Kidney (tissue), 22 donors: ENCODE measurements at places on chromosomes 6 and 20.

GRCh38 chr20:44733341-44734069, 12.2 kb upstream of the KCNK15 start:
- H3K27ac ChIP-seq, result no peak overlapping the region
- H3K4me1 ChIP-seq, result peaks cover 3% of the 10 kb centered on the region
- H3K36me3 ChIP-seq, result no peaks in the 10 kb centered on the region
- no peaks in the 10 kb centered on the region for H3K27me3 ChIP-seq
- DNase-seq, result peak; percentile 69

GRCh38 chr6:11126876-11127275, 15.4 kb upstream of the ERVFRD-1 start:
- no peaks in the 10 kb centered on the region for H3K27me3 ChIP-seq
- H3K36me3 ChIP-seq, result no peaks in the 10 kb centered on the region
- H3K4me3 ChIP-seq, result no peak overlapping the region
- no peak for DNase-seq
- H3K4me1 ChIP-seq, result no peaks in the 10 kb centered on the region

DNA sequence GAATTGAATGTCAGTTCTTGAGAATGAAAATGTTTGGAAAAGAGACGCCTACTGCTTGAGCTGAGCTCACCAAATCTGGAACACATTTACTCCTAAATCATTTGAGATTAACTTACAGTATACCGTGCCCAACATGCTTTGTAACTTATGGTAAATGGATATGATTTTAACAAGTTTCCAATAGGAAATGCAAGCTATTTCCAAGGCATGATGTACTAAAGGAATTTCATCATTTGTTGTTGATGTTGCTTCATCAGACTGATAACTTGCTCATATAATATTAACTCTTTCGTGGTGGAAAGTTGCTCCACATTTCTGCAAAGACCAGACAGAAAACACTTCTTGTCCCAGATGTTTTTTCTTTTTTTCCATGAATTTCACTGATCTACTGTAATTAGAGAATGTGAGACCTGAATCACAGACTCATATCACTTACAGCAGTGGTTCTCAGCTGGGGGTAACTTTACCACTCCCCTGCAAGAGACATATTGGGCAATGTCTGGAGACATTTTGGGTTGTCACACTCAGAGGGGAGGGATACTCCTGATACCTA, 116.6 kb upstream of the TRAF3IP2 start:
- H3K4me3 ChIP-seq, result no peak overlapping the region
- no peaks in the 10 kb centered on the region for H3K27me3 ChIP-seq
- H3K36me3 ChIP-seq, result no peaks in the 10 kb centered on the region

DNA sequence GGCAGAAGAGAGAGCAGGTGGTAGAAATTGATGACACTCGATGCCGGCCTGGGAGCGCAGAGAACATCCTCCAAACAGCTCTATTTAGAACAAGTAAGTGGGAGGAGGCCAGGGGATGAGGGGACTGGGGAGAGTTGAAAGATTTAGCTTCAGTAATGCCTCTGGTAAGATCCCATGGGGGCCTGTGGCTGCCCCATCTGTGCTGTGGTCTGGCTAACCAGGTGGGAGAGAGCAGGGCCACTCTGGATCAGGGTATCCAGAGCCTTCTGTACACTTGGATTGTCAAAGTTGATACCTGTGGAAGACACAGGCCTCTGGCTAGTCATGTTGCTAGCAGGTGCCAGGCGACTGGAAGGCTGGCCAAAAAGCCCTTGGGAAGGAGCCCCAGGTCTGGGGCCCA, 27.6 kb downstream of the NCOA5 start:
- no peak for DNase-seq
- H3K36me3 ChIP-seq, result peaks cover 27% of the 10 kb centered on the region
- H3K27ac ChIP-seq, result no peak overlapping the region
- H3K4me3 ChIP-seq, result no peak overlapping the region

GRCh38 chr20:10537850-10538480, 102.9 kb downstream of the SLX4IP start:
- DNase-seq, result no peak
- H3K4me1 ChIP-seq, result no peaks in the 10 kb centered on the region
- H3K36me3 ChIP-seq, result no peaks in the 10 kb centered on the region
- H3K27me3 ChIP-seq, result no peaks in the 10 kb centered on the region
- no peak overlapping the region for H3K4me3 ChIP-seq

GRCh38 chr6:154732538-154733182, 556 bp upstream of the SCAF8 start:
- H3K4me1 ChIP-seq, result peaks cover 6% of the 10 kb centered on the region
- H3K36me3 ChIP-seq, result no peaks in the 10 kb centered on the region
- peak overlapping the region; percentile 100 for H3K27ac ChIP-seq
- H3K27me3 ChIP-seq, result no peaks in the 10 kb centered on the region
- no peak for DNase-seq

DNA sequence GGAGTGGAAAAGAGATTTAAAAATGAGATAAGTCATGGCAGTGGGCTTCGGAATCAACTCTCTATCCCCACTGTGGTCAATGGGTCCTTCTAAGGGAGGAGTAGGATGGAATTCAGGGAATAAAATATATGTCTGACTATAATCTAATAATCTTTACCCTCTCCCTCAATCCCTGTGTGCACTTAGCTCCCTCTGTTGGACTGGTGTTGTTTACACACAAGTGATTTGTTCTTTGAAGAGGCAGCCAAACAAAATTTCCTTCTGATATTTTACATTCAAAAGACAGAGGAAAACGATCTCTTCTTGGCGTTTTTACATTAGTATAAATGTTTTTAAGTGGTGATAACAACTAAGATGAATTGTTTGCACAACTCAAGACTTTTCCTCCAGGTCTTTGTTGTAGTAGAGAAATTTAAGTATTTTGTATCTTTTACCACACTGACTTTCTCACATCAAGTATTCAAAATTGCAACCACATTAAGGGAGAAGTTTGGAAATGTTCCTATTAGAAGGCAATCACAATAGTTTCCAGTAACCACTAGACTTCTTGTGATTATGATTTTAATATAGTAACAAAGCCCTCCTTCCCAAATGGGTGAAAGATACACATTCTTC, 317.8 kb downstream of the CENPW start:
- DNase-seq, result no peak
- H3K36me3 ChIP-seq, result no peaks in the 10 kb centered on the region
- H3K4me3 ChIP-seq, result no peak overlapping the region
- no peaks in the 10 kb centered on the region for H3K27me3 ChIP-seq
- no peaks in the 10 kb centered on the region for H3K4me1 ChIP-seq
- no peak overlapping the region for H3K27ac ChIP-seq

DNA sequence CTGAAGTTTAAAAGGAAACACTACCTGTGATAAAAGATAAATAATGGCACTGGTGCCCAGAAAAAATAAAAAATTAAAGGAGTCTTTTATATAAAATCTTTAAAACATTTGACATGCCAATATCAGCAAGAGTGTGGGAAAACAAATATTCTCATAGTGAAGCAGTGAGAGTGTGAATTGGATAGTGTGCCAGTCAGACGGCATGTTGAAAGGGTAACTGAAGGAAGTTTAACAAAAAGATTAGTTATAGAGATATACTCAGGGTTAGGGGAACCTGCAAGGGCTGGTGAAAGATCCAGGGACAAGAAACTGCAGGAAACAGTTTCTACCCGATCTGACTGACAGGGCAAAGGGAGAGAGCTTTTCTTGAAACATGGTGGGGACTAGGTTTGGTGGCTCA, 22.2 kb upstream of the GMNN start:
- no peaks in the 10 kb centered on the region for H3K27me3 ChIP-seq
- H3K36me3 ChIP-seq, result no peaks in the 10 kb centered on the region
- no peak overlapping the region for H3K4me3 ChIP-seq
- no peaks in the 10 kb centered on the region for H3K4me1 ChIP-seq
- no peak overlapping the region for H3K27ac ChIP-seq

DNA sequence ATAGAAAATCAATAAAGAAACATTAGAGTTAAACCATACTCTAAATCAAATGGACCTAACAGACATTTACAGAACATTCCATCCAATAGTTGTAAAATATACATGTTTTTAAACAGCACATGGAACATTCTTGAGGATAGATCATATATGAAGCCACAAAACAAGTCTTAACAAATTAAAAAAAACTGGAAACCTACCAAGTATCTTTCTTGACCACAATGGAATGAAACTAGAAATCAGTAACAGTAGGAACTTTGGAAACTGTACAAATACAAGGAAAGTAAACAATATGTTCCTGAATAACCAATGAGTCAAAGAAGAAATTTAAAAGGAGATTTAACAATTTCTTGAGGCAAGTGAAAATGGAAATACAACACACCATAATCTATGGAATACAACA, 91.2 kb upstream of the GLP1R start:
- no peak overlapping the region for H3K27ac ChIP-seq
- no peak overlapping the region for H3K4me3 ChIP-seq
- no peaks in the 10 kb centered on the region for H3K36me3 ChIP-seq
- H3K4me1 ChIP-seq, result no peaks in the 10 kb centered on the region
- no peak for DNase-seq
- H3K27me3 ChIP-seq, result no peaks in the 10 kb centered on the region

DNA sequence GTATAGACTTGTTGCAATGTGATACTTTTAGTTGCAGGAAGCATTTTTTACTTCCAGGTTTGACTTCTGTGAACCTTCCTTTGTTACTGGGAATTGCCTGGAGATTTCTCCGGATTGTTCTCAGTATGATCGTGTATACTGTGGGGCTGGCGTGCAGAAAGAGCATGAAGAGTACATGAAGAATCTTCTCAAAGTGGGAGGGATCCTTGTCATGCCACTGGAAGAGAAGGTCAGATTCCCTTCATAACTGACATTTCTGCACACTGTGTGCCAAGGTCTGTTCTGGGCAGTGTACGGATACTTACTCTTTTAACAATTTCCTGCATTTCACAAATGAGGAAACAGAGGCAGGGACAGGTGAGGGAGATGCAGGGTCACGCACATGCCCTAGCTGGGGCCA, 9.7 kb downstream of the PCMTD2 start:
- peaks cover 12% of the 10 kb centered on the region for H3K4me1 ChIP-seq
- H3K36me3 ChIP-seq, result peaks cover 11% of the 10 kb centered on the region
- DNase-seq, result no peak
- no peak overlapping the region for H3K4me3 ChIP-seq

- H3K36me3 ChIP-seq, result no peaks in the 10 kb centered on the region
- H3K4me1 ChIP-seq, result peaks cover 38% of the 10 kb centered on the region
- no peak overlapping the region for H3K4me3 ChIP-seq
- no peak overlapping the region for H3K27ac ChIP-seq
These were observed 32.3 kb downstream of the FOXP4 start for GRCh38 chr6:41578217-41579087.

- no peaks in the 10 kb centered on the region for H3K27me3 ChIP-seq
- no peaks in the 10 kb centered on the region for H3K4me1 ChIP-seq
- no peak overlapping the region for H3K27ac ChIP-seq
- no peak overlapping the region for H3K4me3 ChIP-seq
- no peak for DNase-seq
These were observed 49.1 kb upstream of the PLCB4 start for GRCh38 chr20:9019833-9020232.

DNA sequence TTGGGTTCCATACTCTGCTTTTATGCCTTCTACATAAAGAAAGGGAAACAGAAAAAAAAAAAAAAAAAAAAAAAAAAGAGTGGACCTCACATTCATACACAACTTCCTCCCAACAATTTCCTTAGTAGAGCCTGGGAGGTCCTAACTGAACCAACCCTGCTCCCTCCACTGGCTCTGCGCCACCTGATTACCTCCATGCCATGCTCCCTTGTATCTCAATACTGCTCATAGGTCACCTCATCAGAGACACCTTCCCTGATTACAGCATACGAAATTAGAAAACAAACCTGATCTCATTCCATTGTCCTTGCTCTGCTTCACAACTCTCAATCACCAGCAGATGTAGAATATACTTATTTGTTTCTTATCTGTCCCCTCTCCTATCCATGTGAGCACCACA, 134.2 kb upstream of the EYA4 start:
- H3K27ac ChIP-seq, result no peak overlapping the region
- H3K27me3 ChIP-seq, result no peaks in the 10 kb centered on the region
- H3K36me3 ChIP-seq, result no peaks in the 10 kb centered on the region
- no peak for DNase-seq
- no peak overlapping the region for H3K4me3 ChIP-seq

DNA sequence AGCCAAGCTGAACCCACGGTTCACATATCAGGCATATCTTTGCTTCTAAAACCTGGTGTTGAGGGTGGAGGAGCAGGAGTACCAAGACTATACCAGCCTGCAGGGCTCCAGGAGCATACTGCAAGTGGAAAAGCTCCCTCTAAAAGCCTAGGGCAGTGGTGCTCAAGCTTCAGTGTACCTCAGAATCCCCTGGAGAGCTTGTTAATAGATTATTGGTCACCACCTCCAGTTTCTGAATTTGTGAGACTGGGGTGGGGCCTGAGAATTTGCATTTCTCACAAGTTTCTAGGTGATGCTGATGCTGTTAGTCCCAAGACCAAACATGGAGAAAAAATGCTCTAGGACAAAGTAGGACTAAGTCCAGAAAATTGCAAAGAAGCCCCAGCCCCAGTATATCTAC, 65.4 kb downstream of the FILIP1 start:
- H3K27ac ChIP-seq, result no peak overlapping the region
- no peak for DNase-seq
- H3K36me3 ChIP-seq, result no peaks in the 10 kb centered on the region
- H3K4me1 ChIP-seq, result no peaks in the 10 kb centered on the region

DNA sequence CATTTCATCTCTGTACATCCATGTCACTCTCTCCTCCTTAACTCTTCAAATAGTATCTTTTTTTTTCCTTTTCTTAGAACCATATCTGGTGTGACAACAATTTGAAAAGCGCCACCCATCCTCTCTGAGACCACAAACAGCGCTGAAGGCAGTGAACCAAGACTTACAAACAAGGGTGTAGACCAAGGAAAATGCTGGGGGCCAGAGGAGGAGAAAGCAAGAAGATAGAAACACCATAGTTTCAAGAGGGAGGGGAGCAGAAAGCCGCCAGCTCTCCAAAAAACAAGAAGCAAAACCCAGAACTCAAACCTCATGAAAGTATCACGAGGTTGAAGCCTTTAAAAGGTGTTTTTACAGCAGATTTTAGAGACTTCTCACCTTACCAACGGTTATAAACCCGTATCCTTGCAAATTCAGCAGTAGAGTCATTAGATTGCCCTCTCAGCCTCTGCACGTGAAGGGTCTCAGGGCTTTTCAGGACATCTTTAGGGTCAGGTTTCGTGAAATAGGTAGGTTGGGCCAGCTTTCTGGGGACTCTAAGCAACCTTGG, 13.3 kb upstream of the RIPOR2 start:
- no peaks in the 10 kb centered on the region for H3K27me3 ChIP-seq
- no peak overlapping the region for H3K27ac ChIP-seq
- DNase-seq, result no peak

DNA sequence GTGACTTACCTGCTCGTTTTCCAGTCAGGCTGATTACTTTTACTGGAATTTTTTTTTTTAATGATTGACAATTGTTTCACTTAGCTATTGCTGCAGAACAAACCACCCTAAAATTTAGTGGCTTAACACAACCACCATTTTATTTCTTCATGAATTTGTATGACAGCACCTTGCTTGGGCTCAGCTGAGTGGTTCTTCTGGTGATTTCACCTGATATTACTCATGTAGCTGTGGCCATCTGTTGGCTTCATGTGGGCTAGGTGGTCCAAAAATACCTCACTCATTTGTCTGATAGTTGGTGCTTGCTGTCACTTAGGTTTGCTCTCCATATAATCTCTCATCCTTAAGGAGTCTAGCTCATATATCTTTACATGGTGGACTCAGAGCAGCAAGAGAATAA, 5.3 kb downstream of the ISM1 start:
- peaks cover 2% of the 10 kb centered on the region for H3K27me3 ChIP-seq
- H3K4me1 ChIP-seq, result no peaks in the 10 kb centered on the region
- no peaks in the 10 kb centered on the region for H3K36me3 ChIP-seq
- no peak overlapping the region for H3K27ac ChIP-seq
- H3K4me3 ChIP-seq, result no peak overlapping the region

- no peaks in the 10 kb centered on the region for H3K36me3 ChIP-seq
- H3K27ac ChIP-seq, result no peak overlapping the region
- H3K27me3 ChIP-seq, result no peaks in the 10 kb centered on the region
- H3K4me3 ChIP-seq, result no peak overlapping the region
These were observed 163.3 kb downstream of the SOBP start for GRCh38 chr6:107653183-107653580.
